ENCODE measurements at places on chromosomes 7 and 10.
A peak's percentile ranks its signal among the peaks of the same experiment; 100 is the strongest.

DNA sequence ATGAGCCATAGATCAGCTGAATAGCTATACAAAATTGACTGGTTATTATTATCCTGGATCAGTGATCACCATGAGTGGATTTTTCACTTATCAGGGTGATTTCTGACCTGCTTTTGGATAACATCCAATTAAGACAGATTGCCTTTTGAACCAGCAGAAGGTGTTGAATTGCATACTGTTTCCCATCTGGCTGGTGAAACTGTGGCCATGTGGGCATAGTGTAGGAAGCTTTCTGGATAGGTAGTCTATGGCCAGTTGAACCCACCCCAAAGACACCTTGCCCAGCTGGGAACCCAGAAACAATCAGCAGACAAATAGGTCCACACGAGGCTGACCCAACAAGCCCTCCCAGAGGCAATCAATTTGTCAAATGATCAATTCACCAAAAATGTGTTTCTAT is 29.3 kb downstream of the DNAJC12 start:
- no peak for DNase-seq

DNA sequence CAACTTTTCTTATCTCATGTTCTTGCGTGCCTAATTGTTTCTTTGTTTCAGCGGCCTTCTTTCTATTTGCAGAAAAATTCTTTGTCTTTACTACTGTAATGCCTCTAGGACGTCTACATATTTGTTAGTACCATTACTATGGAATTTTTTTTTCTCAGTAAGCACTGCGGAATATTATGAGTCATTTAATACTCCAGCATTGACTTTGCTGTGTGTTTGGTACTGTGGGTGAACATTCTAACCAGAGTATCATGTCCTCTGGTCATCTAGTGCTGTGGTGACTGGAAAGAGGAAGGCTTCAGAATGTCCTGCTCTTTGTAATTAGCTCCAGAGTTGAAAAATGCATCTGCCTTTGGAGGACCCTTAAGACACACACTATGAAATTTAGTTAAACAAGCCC is 58.5 kb upstream of the FERD3L start:
- no peak for DNase-seq

- DNase-seq, result no peak
These were observed 75.4 kb downstream of the FAM171A1 start for GRCh38 chr10:15295537-15296325.

DNA sequence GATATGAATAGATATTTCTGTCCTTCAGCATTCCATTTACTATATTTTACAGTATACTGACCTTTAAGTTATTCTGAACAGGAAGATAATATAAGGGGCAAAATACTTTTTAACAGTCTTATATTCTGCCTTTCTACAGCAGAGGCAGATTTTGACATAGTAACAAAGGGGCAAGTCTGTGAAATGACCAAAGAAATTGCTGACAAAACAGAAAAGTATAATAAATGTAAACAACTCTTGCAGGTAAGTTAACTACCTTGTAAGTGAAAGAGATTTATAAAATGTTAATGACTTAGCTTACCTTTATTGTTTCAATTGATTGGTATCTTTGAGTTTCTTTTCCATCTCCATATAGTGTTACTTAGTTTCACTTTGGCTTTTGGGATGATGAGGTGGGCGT is 56.0 kb downstream of the TAX1BP1 start:
- no peak for DNase-seq

DNA sequence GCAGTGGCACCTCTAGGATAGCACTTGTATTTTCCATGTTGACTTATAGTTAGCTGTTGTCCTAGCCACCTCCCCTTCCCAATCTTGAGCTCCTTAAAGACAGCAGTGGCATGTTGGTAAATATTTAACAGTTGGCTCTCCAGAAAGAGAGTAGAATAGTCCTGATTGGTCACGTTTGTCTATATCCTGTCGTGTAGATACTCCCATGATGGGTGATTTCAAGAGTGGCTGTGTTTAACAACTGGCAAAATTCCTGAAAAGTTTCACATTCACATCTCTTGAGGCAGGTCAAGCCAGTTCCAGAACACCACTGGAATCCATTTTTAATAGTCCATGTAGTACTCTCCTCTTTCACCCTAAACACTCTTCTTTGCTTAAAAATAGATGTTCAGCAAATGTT is 68.2 kb upstream of the FZD1 start:
- no peak for DNase-seq

DNA sequence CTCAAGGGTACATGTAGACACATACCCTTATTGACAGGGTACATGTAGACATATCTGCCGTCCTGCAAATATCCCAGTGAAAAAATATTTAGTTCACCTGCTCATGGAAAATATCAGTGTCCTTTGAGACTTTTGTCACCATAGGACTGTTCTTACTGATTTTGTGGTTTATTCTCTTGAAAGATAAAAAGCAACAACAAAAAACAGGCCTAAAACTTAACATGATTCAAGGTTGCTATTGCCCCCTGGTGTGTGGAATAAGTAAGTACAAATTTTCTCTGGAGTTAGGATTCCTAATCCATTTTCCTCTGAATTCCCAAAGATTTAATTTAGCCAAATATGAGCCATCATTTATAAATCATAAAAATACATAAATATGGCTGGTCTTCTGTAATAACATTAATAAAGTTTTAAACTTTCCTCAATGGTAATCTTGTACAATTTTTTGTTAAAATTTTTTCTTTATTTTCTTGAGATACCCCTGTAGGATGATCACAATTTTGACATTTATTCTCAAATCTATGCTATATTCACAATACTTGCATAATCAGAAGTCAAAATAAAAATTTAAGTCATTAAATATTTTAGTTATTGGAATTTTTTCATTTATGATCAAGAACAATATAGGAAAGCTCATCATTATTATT is 741.4 kb upstream of the POT1 start:
- DNase-seq, result peak; percentile 4

DNA sequence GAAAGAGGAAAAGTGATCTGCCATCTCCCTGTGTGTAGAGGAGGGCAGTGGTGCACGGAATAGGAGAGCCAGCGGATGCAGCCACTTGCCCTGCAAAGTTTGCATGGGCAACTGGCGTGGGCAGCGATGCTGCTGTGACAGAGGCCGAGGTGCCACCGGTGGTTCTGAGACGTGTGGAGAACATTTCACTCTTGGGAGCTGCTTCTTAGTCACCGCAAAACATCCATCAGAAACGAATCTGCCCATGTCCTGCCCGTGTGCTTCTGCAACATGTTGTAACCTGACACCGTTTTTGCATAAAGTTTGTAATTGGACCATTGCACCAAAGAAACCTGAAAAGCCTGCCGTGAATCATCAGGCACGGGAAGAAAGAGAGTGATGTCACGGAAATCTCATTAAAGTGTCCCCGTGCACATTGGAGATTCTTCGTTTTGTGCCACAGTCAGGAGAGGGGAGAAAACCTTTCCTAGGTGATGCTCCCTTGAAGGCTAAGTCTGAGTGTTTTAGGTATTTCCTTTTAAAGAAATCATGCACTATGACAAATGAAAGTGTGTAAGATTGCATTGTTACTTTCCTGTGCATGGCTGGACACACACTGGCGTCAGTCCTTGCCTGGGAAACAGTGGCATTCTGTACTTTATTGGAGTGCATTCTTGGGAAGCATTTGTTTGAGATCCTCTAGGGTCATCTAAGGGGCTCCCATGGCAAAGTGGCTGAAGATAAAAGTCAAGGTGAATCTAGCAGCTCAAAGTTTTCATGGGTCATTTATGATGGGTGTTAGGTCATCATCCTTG is 302.6 kb downstream of the KLF6 start:
- DNase-seq, result peak; percentile 95

GRCh38 chr7:157077986-157078644 is 60.6 kb upstream of the UBE3C start:
- DNase-seq, result peak; percentile 3

DNA sequence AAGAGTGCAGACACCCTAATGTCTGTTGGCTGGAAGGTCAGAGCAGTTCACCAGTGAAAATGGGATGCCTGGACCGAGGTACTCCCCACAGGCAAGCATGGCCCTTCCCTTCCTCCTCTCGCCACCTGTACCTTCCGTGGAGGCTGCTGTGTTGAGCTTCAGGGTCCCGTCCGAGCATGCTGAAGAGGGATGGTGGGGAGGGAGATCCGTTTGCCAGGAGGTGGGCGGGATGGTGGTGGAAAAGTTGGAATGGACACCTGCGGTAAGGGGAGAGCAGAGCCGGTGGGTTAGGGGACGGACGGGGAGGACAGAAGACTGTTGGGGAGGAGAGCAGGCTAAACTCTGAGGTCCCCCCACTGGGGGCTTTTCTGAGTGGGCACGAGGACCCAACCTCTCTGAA is 15.9 kb upstream of the ZNF777 start:
- no peak for DNase-seq

DNA sequence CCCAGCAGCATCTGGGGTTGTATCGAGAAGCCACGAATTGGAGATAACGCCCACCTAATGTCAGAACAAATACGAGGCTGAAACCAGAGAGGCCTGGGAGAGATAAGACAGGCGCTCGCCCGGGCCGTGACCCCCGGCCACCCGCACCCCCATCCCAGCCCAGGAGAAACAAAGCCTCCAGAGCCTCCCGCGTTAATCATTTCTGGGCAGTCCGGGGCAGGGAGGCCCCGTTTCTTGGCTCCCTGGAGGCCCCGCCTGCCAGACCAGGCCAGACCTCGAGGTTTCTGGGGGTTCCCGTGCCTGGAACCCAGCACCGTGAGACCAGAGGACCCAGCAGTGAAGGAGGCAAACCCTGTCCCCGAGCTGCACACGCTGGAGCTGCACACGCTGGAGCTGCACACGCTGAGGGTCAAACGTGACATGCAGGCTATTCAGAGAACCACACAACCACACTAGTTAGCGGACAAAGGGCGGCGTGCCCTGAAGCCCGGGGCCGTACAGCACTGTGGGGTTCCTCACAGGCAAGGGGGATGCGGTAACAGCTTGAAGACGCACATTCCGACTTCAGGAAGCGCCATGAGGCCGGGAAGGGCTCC is 53.4 kb downstream of the FOXL3 start:
- DNase-seq, result no peak

DNA sequence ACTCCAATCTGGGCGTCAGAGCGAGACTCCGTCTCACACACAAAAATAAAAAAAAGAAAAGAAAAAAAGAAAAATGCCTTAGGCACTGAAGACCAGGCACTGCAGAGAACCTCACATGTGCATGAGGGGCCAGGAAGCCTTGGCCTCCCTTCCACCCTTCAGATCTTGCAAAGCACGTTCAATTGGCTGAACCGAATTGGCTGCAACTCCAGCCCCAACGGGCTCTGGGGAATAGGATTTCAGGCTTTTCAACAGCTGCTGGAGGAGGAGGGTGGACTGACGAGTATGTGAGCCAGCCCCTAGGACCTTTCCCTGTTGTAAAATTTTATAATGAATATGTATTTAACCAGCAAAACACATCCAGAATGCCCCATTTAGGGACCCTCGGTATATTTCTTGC is 16.7 kb downstream of the TMEM120A start:
- DNase-seq, result peak; percentile 30

- peak; percentile 67 for DNase-seq
These were observed 15.1 kb upstream of the ELN start for GRCh38 chr7:74012842-74013249.

DNA sequence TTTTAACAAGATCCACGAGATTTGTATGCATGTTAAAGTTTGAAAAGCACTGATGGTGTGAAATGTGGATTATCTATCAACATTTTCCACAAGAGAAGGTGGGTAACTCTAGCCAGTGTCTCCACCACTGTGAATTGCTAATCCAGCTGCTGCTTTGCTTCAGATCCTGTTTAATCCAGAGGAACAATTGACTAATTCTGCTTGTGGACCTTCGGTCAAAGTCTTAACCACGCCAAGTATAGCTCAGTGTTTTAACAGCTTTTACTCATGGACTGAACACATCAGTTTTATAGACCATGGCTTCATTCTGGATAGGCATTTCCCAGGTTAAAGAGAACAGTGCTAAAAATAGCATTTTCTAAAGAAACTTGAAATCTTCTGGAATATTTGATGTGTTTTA is 23.5 kb downstream of the ADK start:
- DNase-seq, result no peak

- DNase-seq, result peak; percentile 40
These were observed 684.2 kb downstream of the LRMDA start for GRCh38 chr10:76115471-76116155.

GRCh38 chr7:5322621-5323410 is 40.1 kb downstream of the SLC29A4 start:
- DNase-seq, result no peak

- no peak for DNase-seq
These were observed 85.9 kb downstream of the FOXL3 start for GRCh38 chr7:375901-376305.

DNA sequence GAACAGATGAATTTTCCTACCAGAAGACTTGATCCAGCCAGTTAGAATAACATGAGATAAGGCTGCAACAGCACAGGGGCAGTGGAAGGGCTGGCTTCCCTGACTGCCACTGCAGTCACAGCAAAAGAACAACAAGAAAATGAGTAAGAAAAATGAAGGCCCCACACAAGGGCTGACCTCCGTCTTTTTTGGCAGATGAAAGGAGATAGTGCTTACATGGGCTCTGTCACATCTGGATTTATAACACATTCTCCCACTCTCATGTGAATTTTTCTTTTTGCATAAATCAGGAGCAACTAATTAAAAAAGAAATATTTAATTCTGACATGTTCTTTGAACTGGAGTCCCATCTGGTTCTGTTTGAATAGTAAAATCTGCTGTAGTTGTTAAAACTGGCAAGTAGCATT is 99.6 kb downstream of the NRP1 start:
- DNase-seq, result peak; percentile 66

GRCh38 chr10:132571650-132572544 is 34.3 kb downstream of the INPP5A start:
- peak; percentile 92 for DNase-seq

GRCh38 chr10:22992075-22992474 is 64.2 kb downstream of the ARMC3 start:
- no peak for DNase-seq

DNA sequence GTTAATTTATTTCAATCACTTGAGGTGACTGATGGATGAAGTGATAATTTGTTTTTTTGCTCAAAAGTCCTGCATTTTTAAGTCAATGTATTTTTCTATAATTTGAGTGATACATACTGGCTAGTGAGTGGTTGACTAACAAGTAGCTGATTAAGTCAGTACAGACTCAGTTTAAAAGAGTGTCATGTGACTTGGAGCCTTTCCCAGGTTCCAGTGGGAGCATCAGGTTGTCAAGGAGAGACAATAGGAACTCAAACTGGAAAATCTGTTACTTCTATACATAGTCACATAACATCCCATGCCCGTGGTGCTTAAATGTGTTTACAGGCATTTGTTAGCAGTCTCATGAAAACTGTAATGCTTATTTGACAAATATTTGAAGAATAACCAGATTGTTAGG is 154.7 kb downstream of the ANK3 start:
- DNase-seq, result peak; percentile 62

DNA sequence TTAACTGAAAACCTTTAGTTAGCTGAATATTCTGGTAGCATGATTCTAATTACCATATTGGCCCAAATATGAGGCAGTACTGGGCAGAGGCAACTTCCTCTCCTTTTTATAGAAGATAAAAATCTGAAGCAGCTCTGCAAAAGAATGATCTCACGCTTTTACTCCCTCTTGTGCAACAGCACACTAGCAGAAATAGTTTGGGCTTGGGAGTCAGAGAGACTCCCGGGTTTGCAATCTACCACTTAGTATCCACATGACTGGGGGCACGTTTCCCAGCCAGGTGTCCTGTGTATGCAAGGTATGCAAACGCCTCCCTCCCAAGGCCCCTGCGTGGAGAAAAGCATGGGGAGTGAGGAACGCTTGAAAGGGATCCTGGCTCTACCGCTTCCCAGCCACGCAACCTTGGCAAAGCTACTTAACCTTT is 47.2 kb upstream of the RHEB start:
- DNase-seq, result peak; percentile 70

GRCh38 chr7:37497576-37497975 is 48.9 kb upstream of the ELMO1 start:
- no peak for DNase-seq

All from fibroblast of skin of right biceps (primary cell).